Stimulated activated CD4-positive, alpha-beta T cell treated with anti-CD3 and anti-CD28 coated beads, Interleukin-1b, Interleukin-23, amount 100 ng/mL, for 1 hour (primary cell): ENCODE measurements at places on chromosomes 7 and 10.
A peak's percentile ranks its signal among the peaks of the same experiment; 100 is the strongest.

- no peak for DNase-seq
These were observed 694.1 kb downstream of the ANKRD7 start for GRCh38 chr7:118918556-118918955.

- DNase-seq, result no peak
These were observed 175.2 kb downstream of the GRM3 start for GRCh38 chr7:86818903-86819302.

DNA sequence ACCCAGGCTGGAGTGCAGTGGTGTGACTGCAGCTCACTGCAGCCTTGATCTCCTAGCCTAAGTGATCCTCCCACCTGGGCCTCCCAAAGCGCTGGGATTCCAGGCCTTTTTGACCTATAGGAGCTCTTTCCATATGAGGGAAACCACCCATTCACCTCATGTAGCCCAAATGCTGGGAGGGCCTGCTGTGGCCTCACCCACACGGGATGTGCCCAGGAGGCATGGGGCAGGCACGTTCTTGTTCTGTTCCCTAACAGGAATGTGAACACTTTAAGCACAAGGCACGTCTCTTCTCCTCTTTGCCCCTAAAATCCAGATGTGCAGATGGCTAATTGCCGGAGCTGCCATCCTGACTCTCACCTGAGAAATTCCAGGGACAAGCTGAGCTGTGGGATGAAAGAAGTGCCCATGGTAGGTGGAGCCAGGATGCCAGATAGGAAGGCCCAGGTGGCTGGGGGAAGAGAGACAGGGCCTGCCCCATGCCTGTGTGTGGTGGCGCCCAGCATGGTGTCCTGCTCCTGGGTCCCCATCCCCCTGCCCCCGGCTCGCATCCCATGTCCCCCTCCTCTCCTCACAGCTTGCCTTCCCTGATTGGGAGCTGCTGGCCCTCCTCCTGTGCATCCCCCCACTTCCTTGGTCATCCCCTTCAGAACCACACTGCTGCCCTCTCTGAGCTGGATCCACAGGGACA is 17.3 kb downstream of the CAMK2B start:
- DNase-seq, result no peak

GRCh38 chr7:121012170-121012874 is 23.8 kb downstream of the CPED1 start:
- no peak for DNase-seq

GRCh38 chr7:15446280-15446679 is 115.5 kb downstream of the AGMO start:
- DNase-seq, result no peak

- DNase-seq, result no peak
These were observed 36.6 kb downstream of the ADCY1 start for GRCh38 chr7:45610660-45611299.

DNA sequence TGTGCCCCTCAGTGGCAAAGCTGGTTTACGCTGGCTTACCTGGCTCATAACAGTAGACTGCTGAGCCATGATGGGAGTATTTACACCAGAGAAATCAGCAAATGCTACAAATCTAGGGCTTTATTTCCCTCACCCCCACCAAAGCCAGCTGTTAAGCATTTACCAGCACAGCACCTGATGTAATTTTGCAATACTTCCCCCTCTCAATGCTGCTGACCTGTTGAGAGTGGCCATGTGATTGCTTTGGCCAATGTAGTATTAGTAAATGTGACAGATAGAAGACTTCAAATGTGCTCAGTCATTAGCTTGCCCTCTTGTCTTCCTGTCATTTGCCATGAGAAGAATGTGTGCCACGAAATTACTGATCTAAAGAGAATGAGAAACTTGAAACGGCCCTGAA is 46.6 kb downstream of the HERPUD2 start:
- DNase-seq, result no peak

- DNase-seq, result no peak
These were observed 309.4 kb downstream of the TWIST1 start for GRCh38 chr7:18808026-18808425.

GRCh38 chr10:110323503-110323902 is 18.8 kb upstream of the SMNDC1 start:
- no peak for DNase-seq

DNA sequence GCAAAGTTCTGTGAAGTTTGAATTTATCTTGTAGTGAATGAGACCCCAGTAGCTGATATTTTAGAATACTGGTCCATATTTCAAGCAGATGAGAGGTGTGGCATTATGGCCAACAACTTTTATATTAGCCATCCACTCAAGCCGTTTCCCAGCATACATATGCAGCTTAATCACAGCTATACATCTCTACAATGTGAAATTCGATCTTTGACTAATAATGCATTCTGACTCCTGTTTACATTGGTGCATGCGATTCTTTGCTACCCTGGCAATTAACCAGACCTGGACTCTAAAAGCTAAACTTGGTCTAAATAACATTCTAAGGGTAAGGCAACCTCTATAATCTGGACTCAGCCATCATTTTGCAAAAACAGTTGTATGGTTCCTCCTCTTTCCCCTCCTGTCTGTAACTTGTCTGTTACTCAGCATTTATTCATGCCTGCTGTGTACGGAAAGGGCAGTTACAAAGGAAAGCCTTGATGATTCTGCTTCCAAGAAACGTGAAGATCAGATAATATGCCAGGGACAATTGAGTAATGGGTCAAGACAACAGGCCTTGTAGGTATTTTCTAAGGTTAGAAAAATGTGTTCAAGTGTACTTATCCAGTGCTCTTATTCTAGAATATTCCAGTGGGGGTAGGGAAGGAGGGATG is 50.6 kb downstream of the PNLIPRP2 start:
- no peak for DNase-seq

DNA sequence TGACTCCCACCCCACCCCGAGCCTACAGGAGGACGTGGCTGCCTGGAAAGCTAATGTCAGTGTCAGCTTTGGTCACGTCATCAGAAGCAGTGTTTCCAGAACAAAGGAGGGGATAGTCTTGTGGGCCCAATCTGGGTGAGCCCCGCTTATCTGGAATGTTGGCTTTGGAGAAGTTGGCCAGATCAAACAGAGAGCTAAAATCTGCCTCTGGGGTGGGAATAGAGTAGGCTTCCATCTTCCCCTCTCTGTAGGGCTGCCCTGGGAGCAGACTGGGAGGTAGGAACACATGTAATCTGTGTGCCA is 32.5 kb downstream of the SRRM3 start:
- DNase-seq, result no peak

DNA sequence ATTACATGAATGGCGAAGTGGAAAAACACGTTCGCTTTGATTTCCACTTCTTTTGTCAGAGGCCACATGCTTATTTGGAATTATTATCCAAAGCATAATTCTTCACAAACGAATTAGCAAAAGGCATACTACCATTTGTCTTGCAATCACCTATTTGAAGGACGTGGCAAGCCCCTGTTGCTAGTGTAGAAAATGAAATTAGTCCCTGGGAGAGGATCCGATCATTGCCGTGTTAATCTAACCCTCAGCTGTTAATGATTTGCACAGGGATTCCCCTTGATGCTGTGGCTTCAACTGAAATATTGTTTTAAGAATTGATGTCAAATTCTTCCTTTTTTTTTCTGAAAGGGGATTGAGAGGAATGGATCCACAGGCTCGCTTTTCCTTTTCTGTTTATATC is 4.6 kb downstream of the AGMO start:
- no peak for DNase-seq

DNA sequence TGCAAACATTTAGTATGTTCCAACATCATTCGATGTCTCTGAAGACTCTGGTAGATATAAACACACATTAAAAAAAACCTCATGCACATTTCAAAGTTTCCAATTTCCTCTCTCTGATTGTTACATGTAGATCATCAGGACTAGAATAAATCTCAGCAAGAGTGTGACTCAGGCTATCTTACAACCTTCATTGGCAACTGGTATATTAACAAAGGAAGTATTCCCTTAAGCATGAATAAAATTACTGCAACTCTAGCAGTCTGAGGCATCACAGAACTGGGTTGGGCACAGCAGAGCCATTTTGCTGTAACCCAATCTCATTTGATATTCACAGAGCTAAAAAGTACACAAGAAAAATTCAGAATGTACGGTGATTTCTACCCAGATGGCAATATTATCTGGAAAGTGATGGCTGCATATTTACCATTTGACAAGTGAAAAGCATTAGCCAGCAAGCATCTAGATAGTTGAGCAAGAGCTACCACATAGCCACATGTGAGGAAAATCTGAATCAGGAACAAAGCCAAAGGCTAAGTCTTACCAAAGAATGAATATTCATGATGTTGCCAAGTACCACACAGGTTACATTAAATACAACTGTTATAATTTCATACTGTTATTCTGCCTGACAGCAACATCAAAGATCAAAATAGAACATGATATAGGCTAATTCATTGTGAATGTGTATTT is 232.2 kb downstream of the CRPPA start:
- no peak for DNase-seq

DNA sequence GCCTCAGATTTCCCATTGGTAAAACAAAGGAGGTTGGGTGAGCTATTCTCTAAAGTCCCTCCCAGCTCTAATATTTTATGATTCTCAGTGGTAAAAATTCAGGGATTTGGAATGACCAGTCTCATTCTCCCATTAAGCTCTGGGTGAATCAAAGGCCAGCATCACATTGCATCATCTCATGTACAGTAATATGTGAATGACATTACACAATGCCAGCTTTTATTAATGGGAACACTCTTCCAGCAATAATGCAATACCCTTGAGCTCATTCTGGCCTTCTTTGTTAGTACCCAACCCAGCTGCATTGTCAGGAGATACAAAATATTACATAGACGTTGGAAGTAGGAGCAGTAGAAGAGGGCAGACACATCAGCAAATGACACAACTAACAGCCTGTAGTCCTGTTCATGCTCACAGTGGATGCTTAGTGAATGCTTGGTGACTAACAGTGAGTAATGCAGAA is 100.0 kb upstream of the EGR2 start:
- DNase-seq, result no peak

- DNase-seq, result no peak
These were observed 130.2 kb downstream of the GPR37 start for GRCh38 chr7:124635416-124635815.

DNA sequence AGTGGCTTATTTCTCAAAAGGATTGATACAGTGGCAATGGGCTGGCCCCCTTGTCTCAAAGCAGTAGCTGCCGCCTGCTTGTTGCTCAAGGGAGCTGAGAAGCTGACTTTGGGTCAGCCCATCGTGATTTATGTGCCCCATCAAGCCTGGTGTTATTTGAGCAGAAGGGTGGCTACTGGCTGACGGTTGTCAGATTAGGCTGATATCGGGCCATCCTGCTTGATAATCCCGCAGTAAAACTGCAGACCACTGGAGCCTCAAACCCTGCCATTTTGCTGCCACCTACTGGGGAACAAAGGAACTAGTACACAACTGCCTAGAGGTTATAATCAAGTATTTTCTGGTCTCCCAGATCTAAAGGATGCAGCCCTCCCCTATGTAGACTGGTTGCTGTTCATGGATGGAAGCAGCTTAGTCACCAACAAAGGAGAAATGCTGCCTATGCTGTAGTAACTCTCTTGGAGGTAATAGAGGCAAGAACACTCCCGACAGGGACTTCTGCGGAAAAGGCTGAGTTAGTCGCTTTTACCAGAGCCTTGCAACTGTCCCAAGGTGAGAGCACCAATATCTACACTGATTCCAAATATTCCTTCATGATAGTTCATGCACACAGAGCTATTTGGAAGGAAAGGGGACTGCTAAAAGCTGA is 65.9 kb upstream of the ZNF92 start:
- no peak for DNase-seq

GRCh38 chr7:45150199-45150598 is 7.4 kb upstream of the RAMP3 start:
- DNase-seq, result no peak

GRCh38 chr10:35178331-35178730 is 51.7 kb downstream of the CREM start:
- no peak for DNase-seq

DNA sequence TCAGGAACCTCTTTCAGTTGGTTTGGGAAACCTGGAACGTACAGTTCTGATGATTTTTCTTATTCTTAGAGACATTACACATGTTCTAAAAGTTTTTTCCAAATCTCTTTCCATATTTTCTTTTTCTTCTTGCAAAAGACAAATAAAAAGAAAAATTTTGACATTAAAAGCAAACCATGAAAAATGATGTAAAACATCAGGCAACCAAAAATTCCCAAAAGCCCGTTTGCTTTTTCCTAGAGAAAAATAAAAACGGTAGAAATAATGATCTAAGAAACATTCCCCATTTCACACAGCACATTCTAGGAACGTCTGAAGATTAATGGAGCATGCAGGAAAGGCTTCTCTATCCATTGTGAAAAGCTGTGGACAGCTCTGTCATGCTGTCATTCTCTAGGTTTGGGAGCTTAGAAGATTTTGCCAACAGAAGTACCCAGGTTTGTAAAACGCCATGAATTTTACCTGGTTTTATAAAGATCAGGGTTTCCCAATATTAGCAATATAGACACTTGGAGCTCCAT is 11.2 kb upstream of the PRTFDC1 start:
- DNase-seq, result no peak

DNA sequence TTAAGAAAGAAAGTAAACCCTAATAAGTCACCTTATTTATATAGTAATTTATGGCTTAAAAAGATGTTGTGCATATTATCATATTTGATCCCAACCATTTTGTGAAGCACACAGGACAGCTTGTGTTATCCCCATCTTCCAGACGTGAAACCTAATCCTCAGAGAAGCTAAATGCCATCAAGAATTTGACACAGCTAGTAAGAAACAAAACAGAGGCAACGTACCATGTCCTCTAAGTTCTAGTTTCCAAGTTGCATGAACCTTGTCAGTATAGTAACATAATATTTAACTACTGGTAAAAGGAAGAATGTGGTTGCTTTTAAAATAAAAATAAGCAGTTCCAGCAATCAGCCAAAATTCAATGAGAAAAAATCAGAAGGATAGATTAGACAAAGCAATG is 41.5 kb downstream of the PTN start:
- DNase-seq, result no peak

DNA sequence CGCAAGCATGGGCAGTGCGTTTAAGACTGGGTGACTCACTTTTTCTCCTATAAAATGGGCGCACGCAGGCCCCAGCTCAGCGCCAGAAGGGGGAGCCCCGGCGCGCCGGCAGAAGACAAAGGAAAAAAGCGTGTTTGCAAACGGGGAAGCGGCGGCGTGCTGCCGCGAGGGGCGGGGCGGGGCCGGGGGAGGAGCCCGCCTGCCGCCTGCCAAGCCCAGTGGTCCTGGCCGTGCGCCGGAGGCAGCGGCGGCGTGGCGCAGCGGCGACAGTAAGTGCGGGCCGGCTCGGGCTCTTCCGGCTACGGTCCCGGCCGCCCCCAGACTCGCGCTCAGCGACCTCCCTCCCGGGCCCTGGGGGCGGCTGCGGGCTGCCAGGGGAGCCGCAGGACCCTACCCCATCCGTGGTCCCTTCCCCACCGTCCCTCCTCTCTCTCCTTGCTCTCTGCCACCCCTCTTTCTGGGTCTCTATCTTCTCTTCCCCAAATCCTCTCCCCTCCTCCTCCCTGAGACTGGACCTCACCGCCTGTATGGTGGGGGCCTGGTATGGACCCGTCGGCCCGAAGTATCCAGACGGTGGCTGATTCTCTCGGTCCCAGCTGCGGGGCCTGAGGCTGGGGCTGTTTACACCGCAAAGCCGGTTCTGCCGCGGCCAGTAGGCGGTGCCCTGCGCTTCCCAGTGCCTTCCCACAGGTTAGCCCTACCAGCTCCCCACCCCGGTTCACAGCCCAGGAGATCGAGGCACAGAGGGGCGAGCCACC is at the start of gene SLC29A3:
TSS of gene SLC29A3 (plus strand) at position 218 of the 758 bp plus-strand sequence. CDS start at position 269, 51 bp downstream.
- peak; percentile 73 for DNase-seq

GRCh38 chr7:151251328-151251688 is 2.8 kb upstream of the SMARCD3 start:
- no peak for DNase-seq

GRCh38 chr7:124801330-124801895 is 35.8 kb upstream of the GPR37 start:
- DNase-seq, result no peak
